ENCODE measurements at places on chromosomes 3 and 15. TPM values are rescaled to one million over a fixed set of nuclear protein-coding genes. Genes with fewer than 3 reads are reported as not detected.

DNA sequence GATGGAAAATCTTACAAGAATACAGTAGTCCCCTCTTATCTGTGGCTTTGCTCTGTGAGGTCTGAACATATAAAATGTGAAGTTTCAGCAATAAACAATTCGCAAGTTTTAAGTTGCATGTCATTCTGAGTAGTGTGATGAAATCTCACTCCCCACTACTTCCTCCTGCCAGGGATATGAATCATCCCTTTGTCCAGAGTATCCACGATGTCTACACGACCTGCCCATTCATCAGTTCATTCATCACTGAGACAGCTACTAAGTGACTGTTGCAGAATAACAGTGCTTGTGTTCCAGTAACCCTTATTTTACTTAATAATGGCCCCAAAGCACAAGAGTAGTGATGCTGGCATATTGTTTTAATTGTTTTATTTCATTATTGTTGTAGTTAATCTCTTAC lies 489.2 kb upstream of the UBE2E2 start:
- H3K36me3 ChIP-seq = no peaks in the 10 kb centered on the region
- no peak for DNase-seq
- no peaks in the 10 kb centered on the region for H3K27me3 ChIP-seq
- H3K27ac ChIP-seq = no peak overlapping the region

DNA sequence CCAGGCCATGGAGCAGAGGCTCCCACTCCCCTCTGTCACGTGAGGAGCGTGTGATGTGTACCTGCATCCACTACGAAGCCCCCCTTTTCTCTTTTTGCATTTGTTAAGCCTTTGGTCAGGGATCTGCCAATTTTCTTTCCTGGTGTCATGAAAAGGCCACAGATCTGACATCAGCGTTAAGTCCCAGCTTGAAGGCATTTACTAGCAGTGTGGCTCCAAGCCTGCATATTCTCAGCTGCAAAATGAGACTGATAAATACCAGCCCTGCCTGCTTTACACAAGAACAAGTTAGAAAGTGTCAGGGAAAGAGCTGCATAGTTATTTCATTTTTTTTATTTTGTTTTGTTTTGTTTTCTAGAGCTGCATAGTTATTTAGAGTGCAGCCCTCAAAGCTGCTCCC lies 2.3 kb upstream of the ANKRD63 start:
- no peak for DNase-seq
- H3K27me3 ChIP-seq = peaks cover 29% of the 10 kb centered on the region
- H3K36me3 ChIP-seq = peaks cover 4% of the 10 kb centered on the region
- peaks cover 3% of the 10 kb centered on the region for H3K4me1 ChIP-seq
- H3K4me3 ChIP-seq = no peak overlapping the region
- no peak overlapping the region for H3K27ac ChIP-seq

DNA sequence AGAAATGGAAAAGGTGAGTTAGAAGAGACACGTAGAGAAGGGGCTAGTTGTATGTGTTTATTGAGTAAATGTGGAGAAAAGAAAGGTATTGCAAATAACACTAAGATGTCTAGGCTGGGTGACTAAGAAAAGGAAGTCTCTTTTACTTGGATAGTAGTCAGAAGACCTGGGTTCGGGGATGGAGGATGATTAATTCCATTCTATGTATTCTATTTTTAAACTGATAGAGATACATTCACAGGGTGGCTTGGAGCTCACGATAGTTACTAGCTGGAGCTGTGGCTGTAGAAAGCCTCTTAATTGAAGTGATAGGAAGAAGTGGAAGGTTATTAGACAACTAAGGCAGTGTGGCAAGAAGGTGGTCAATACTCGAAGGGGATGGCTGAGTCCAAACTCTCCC lies 65.9 kb upstream of the TNIK start:
- H3K27ac ChIP-seq = no peak overlapping the region
- H3K27me3 ChIP-seq = no peaks in the 10 kb centered on the region
- no peak for DNase-seq
- no peak overlapping the region for H3K4me3 ChIP-seq

LHFPL4 gene
- total RNA-seq = not detected

LRRIQ4 gene
- total RNA-seq = 0.16 TPM

PLA2G4F gene
- total RNA-seq = not detected

OR5K2 gene
- not detected for total RNA-seq

Measured in activated CD8-positive, alpha-beta T cell treated with anti-CD3 and anti-CD28 coated beads, Interleukin-2, amount 10 ng/mL, durations not matched to agents 7 days and 5 days (primary cell).